Occipital lobe (tissue), 3 donors: ENCODE measurements at places on chromosomes 2 and 18. TPM values are rescaled to one million over a fixed set of nuclear protein-coding genes. Genes with fewer than 3 reads are reported as not detected.

DNA sequence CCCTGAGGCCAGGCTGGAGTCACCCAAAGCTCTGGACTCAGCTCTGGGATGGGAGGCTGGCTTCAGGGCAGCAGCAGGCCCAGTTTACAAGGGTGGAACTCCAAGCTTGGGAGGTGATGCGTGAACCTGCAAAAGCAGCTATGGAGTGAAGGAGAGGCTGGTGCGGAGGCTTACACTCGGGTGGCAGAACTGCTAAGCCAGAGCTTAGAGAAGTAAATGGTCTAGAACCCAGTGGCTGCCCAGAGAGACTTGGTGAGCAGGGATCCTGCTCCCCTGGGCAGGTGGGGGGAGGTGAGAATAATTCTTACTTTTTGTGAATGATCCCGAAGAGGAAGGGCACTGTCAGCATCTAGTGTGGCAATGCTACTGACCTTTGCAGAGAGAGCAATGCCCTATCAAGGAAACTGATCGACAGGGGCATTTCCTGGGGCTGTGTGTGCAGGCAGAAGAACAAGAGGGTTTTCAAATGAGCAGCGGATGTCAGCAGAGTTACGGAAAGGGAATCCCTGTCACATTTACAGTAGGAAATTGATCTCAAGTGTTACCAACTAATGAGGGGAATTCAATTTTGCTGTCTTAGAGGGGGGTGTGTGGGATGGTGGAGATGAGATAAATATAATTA is 80.4 kb downstream of the TGFA start:
- no peak for DNase-seq

DNA sequence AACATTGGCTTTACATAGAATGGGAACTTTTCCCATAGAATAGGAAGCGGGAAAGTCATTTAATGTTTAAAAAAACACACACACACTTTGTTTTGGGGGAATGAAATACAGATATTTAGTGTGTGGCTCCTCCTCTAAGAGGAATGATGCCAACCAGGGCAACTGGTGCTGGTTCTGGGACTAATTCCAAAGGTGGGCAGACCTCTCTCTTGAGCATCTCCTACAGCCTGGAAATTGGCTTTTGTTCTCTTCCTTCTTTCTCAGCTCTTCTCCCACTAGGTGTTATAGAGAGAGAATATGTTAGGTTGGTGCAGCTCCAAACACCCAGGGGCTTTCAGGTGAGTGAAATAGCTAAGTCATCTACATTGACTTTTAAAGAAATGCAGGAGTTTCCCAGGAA is 190.1 kb downstream of the RAD51AP2 start:
- DNase-seq: no peak

Gene PMS1
- 73.8 TPM for total RNA-seq

DNA sequence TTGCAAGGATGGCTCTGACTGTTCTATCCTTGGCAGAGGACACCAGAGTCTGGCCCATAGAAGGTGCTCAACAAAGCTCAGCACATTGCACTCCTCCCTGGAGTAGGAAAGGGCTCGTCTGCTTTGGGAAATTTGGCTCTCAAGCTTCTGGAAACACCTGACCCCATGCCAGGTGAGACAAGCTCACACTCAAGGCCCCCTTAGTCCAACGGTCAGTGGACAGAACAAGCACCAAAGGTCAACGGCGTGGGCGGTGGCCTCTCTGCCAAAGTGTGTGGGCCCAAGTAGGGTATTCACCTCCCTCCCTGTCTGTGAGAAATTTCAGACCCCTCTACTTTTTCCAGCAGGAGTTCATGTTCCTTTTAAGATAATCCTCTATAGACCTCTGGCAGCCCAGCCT is 2.0 kb upstream of the STEAP3 start:
- no peak for DNase-seq

Gene PTPRN
- 32.6 TPM for total RNA-seq

- DNase-seq: no peak
These were observed 5.7 kb downstream of the RHOB start for GRCh38 chr2:20452551-20452950.

Gene C2orf72
- total RNA-seq: 32.4 TPM

- DNase-seq: no peak
These were observed 20.7 kb upstream of the GYPC start for GRCh38 chr2:126635281-126635680.

- DNase-seq: peak; percentile 37
These were observed 1047.6 kb upstream of the FANCL start for GRCh38 chr2:59288771-59289170.

DNA sequence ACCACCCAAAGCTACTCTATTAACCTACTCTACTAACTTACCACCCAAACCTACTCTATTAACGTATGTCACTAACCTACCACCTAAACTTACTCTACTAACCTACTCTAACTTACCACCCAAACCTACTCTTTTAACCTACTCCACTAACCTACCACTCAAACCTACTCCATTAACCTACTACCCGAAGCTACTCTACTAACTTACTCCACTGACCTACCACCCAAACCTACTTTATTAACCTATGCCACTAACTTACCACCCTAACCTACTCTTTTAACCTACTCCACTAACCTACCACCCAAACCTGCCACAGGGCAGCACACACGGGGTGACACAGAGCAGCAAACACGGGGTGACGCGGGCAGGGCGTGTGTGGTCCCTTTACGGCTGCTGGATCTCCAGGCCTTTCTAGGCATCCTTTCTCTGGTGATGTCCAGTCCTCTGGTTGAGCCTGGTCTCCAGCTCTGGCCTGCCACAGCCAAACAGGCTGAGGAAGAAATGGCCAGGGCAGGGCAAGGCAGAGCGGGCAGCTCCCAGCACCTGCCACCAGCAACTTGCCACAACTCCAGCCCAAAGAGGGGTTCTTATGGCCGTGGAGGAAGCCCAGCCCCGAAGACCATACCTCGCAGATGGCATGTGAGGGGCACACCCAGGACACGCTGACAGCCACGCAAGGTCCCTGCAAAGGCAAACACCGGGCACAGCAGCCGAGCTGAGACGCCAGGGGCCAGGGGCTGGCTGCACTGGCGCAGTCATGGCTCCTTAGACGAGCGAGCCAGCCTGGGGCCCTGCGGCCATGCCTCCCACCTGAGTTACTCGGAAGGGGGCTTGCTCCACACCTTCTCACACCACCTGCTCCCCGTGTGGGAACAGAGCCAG is 25.7 kb downstream of the PXDN start:
- no peak for DNase-seq

Gene HOXD10
- total RNA-seq: not detected

Gene RAB11FIP5
- total RNA-seq: 7.5 TPM

DNA sequence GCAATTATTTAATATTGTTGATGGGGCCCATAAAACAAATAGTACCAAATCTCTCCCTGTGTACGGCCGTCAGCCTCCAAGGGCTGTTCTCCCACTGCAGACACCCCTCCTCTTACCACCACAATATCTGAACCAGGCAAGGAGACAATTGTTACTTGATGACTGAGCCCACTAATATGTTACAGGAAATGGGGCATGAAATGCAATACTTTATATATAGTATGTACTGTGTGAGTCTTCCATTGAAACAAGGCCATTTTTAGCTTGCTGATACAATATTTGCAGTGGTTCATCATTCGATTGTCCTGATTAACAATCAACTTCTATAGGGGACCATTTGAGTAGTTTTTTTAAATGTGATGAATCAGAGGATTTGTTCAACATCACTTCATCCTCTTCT is 307.3 kb downstream of the GBX2 start:
- no peak for DNase-seq

- DNase-seq: no peak
These were observed 47.8 kb downstream of the INPP4A start for GRCh38 chr2:98492441-98492840.

DNA sequence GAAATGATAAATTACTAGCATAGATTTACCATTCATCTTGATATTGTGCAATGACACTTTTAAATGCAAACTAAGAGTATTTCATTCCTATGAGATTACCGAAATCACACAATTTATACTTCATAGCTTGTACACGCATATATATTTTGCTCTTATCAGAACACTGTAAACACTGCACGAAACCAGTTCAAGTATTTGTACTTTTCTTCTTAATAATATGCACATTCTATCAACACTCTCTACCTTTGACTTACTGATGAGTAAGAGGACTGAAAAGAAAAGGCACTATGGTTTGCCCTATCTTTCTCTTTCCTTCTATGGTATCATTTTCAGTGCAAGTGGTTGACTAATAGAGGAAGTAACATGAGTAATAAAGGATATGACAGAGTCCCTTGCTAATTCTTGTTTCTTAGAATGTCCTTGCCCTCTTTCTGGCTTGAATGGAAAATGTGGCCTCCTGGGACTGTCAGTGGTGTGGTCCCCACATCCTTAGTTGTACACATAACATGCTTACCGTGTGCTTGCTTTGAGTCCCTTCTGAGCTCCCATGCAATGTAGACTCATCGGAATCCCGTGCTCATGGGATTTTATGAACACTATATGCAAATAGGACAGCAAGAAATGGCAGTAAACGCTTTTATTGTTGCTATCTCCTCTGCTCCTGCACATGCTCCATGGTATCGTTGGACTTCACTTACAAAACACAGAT is 363.5 kb upstream of the TNP1 start:
- no peak for DNase-seq

- DNase-seq: no peak
These were observed 622 bp downstream of the RAB12 start for GRCh38 chr18:8609659-8610458.

- DNase-seq: no peak
These were observed 228.6 kb upstream of the PXDN start for GRCh38 chr2:1972948-1973347.

DNA sequence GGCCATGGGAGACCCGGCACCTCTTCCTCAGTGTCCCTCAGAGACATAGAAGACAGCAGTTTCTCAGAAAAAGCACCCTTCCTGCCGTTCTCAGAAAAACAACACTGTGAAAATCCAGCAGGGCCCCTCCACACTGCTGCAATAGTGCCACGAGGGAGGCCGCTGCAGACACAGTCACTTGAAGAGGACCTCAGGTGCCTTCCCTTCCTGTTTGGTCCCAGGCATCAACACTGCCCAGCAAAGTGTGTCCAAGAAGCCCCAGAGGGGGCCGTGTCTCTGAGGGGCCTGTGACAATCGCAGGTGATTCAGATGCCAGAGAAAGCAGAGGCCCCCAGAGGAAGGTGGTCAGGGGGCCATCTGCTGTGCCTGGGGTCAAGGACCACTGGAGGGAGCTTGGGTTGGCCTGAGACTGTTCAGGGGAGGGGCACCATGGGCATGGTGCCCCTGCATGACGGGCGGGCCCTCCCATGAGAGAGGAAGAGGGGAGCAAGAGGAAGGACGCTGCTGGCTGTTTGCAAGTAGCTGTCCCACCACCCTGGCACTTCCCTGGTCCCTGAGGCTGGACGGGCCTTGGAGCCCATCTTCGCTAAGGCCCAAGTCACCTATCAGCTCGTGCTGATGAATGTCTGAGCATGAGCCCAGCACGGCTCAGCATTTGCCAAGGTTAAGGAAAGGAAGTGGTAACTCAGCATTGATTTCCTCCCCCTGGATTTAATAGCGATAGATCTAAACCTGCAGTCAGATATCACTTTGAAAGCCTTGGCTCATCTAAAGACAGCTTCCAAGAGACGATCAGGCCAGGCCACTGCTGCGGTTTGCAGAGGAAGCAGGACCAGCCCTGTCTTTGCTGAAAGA is 9.1 kb downstream of the TWIST2 start:
- DNase-seq: no peak

Gene VAMP8
- 0.94 TPM for total RNA-seq

- DNase-seq: no peak
These were observed 146.5 kb upstream of the MGAT5 start for GRCh38 chr2:134107402-134107801.

DNA sequence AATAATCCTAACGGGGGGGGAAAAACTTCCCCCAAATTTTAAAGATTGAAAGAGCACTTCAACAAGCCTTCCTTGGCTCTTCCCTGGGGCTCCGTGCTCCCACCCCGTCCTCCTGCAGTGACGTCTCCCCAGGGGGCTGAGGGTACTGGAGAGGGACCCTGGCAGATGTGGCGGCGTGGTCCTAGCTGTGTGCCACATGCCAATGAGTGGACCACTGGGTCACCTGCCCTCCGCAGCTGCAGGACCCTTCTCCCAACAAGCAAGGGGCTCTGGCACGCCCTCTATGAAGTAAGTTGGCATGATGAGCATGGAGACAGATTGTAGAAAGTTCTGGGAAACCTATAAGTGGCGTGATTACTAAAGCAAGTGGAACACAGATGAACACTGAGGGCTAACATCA is 46.7 kb downstream of the PXDN start:
- no peak for DNase-seq

Gene AGXT
- total RNA-seq: not detected

DNA sequence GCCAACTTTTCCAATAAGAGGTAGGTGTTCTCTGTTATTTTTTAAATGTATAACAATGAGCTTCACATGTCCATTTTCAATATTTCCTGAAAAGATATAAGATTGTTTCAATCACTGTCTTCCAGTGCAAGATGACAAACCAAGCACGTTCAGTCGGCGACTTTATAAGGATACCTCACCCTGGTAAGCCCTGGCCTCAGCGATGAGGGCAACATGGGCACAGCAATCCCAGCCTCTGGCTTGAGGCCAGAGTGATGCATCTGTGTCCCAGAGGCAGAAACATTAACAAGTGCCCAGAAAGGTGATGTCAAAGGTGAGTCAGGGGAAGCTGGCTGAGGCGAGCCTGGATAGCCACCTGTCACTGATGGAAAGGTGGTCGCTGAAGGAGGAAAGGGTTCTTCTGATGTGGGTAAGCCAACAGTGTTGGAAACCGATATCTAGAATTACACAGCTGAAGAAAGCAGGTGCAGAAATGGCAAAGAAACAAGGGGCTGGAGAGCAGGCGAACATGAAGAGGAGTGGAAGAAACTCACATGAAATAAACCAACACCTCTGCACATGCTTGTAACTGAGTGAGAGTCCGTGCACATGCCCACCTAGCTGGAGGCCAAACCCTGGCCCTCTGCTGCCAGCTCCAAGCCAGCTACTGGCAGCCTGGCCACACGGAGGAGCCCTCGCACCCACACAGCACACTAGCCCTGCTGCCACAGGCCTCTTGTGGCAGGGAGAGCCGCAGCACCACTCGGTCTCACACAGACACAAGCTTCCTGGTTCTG is 65.5 kb downstream of the FBXO15 start:
- DNase-seq: peak; percentile 35

DNA sequence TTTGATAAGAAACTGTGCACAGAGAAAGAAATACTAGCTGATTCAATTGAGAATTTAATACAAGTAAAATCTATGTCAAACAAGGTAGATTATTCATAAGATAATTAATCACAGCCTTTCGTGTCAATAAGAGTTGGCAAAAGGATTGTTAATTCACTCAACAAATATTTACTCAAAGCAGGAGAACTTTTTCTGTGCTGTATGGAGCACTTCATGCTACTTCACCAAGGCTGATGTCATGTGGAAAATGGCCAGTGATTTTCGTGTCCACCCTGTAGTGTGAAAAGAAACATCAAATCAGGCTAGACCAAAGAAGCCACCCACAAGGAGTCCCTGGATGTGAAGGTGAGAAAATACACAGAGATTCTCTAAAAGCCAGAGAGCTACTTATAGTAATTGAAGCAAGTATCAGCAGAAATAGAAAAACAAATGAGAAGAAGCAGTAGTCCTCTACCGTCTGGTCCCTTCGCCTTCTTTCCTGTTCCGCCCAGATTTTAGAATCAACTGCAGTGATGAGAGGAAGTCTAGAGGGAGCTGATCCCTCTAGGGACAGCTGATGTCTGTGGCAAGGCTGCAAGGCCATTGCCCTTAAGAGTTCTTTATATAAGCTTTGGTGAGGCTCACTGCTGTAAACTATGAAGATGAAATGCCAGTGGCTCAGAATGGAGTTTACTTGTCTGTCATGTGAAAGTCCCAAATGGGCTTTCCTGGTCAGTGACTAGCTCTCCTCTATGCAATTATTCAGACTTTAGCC is 201.3 kb upstream of the APCDD1 start:
- no peak for DNase-seq

GRCh38 chr2:240429341-240429871 is 6.1 kb upstream of the GPC1 start:
- no peak for DNase-seq

Gene AGFG1
- total RNA-seq: 112 TPM

- DNase-seq: no peak
These were observed 90.0 kb downstream of the CDH2 start for GRCh38 chr18:28086670-28087552.
